ENCODE measurements at places on chromosomes 1 and 21.
A peak's percentile ranks its signal among the peaks of the same experiment; 100 is the strongest.

- DNase-seq, result no peak
Observed at GRCh38 chr21:41606706-41607105, 98.7 kb upstream of the TMPRSS2 start.

DNA sequence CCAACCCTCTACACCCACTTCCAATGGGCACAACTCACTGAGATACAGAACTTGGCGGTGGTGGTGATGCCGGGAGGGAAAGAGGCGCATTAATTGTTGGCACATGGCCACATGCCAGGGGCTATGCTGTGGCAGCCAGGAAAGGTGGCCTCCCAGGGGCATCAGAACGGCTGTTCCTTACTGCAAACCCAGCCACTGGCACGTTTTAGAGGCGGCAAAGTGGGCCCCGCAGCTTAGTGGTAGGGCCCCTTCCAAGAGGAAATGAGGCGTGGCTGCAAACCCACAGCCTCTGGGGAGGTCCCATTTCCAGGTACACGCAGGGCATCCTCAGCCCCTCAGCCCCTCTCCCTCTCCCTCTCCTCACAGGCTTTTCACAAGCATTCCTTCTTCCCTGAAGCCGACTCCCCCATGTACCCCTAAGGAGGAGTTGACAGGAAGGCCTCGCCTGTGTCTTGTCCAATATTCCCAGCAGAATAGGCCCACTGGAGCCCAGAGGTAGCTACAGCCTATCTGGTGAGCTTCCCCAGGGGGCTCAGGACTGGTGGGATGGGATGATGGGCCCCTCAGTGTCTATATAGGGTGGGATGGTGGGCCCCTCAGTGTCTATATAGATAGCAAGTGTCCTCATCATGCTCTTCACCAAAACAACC is 166.2 kb downstream of the CLIC6 start:
- DNase-seq, result no peak

DNA sequence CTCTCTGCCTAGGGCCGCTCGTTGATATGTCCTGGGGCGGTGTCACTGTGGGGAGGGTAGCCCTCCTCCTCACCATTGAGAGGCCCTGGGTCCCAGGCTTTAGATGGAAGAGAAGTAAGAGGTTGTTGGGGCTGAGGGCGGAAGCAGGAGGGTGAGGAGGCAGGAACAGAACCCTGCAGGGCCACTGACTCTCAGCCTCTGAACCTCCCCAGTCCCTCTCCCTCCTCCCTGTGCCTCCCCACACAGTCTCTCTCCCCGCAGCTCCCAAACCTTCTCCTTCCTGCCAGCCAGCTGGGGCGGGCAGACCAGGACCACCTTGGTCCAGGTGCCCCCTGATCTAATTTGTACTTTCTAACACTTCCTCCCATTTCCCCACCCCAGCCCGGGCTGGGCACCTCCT is 14.3 kb upstream of the FAM131C start:
- peak; percentile 15 for DNase-seq

- DNase-seq, result no peak
Observed at GRCh38 chr21:14716761-14717396, 170.8 kb upstream of the SAMSN1 start.

DNA sequence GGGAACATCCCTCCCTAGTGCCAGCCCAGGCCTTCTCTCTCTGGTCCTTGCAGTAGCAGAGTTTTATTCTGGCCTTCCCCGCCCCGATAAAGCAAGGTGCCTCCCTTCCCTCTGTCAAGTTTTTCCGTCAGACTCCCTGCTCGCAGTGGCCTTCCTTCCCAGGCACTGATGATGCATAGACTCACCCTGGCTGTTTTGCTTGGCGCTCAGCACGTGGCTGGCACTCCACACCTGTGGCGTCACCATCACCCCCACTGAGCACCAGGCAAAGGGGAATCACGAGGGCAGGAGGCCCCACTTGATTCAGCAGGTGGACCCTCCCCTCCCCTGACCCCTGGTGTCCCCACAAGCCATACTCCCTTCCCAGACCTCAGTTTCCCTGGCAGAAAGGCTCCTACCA is 7.4 kb downstream of the SLC26A9 start:
- no peak for DNase-seq

DNA sequence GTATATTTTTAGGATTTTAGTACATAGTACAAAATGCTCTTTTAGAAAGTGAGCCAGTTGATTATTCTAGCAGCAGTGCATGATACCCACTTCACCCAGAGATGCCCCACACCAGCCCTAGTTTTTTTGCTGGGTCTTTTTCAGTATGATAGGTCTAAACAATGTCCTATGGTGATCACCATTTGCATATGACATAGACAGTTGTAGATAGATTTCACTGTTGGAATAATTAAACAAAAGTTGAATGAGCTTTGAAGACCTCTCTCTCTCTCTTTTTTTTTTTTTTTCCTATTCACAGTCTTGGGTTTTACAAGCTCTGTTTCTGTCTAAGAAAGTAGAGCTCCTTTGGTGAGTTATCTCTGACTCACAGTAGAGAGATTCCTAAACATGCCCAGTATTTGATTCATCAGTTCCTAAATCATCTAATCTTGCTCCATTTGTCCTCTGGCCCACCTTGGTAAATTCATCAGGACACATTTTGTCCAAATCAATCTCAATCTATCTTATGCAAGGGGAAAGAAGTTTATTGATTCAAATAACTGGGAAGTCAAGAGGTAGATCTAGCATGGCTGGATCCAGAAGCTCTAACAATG is 44.7 kb upstream of the VAV3 start:
- peak; percentile 11 for DNase-seq

DNA sequence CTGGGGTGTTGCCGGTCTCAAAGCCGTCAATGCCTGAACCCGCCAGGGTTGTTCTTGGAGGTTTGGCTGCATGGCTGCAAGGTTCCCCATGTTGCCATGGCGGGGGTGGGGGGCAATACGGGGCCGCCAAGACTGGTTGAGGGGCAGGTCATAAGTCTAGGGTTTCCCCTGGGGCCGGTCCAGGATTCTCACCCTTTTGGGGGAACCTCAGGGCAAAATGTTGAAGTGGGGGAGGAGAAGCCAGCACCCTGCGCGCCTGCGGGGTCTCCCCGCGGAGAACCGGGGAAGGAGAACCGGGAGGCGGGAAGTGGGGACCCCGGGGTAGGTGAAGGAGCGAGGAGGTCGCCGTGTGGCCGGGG is 401 bp upstream of the ARHGEF10L start:
- no peak for DNase-seq

GRCh38 chr1:197683895-197684553 is 91.3 kb downstream of the DENND1B start:
- no peak for DNase-seq

DNA sequence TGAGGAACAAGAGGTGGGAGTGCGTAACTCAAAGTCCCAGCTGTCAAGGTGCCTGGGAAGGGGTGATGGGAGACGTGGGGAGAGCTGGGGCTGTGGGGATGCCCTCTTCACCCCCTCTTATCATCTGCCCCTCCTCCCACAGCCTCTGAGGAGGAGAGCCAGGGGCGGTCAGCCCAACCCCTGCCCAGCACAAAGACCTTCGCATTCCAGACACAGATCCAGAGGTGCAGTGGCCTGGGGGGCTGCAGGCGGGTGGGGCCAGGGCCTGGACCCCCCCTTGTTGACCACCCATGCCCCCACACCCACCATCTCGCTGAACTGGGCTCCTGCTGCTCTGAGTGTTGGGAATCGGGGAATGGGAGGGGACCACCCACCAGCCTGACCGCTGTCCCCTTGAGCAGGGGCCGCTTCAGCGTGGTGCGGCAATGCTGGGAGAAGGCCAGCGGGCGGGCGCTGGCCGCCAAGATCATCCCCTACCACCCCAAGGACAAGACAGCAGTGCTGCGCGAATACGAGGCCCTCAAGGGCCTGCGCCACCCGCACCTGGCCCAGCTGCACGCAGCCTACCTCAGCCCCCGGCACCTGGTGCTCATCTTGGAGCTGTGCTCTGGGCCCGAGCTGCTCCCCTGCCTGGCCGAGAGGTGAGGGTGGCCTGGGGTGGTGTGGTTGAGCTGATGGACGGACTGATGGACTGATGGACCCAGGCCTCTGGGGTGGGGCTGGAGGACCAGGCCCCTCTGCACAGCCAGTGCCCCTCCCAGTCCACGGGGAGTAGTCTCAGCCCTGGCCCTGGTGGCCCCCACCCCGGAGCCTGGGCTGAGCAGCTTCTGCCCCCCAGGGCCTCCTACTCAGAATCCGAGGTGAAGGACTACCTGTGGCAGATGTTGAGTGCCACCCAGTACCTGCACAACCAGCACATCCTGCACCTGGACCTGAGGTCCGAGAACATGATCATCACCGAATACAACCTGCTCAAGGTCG is 29.7 kb downstream of the TRIM11 start:
- DNase-seq, result peak; percentile 22

DNA sequence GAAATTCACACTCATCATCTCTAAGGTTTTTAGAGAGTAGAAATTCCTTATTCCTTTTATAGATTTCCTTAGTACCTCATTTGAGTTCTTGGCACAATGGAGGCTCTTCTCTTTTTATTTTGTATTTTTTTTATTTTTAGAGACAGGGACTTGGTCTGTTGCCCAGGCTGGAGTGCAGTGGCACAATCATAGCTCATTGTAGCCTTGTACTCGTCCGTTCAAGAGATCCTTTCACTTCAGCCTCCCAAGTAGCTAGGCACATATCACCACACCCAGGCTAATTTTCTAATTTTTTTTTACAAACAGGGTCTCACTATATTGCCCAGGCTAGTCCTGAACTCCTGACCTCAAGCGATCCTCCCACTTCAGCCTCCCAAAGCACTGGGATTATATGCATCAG is 29.6 kb downstream of the RGL1 start:
- DNase-seq, result no peak

DNA sequence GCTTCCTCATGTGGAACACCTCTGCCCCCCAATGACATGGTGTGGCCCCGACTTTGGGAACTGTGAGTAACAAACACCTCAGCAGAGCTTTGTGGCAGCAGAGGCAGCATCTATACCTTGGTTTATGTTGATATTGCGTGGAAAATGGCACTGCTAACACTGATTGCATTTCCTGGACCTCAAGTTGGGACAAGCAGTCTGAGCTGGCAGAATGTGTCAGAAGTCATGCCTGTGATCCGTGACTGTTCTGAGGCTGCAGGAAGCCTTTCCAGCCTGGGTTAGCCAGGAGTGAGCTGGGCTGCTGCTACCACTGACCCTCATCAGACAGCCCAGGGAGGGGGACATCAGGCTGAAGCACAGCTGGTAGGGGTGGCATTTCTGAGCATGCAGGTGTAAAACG is 268.5 kb downstream of the KCNJ6 start:
- no peak for DNase-seq

- DNase-seq, result peak; percentile 87
Observed at GRCh38 chr1:203480525-203481084, 5.0 kb downstream of the PRELP start.

GRCh38 chr1:205301205-205301821 is 20.2 kb downstream of the NUAK2 start:
- peak; percentile 66 for DNase-seq

DNA sequence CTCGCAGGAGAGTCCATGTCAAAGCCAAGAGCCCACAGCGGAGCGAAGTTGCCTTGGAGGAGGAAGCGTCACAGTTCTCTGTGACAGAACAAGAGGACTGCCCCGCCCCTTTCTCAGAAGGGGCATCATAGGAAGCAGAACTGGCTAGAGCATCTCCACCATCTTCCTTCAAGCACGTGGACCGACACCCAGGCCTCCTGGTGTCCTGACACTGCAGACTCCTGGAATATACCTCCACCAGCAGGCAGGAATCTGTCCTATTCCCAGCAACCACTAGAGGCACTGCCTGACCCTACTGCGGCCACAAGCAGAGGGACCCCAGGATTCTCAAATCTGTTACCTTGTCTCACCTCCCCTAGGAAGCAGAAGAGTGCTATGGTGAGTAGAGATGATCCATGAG is 37.8 kb downstream of the GPA33 start:
- peak; percentile 58 for DNase-seq

- no peak for DNase-seq
Observed at GRCh38 chr1:233459470-233459945, 132.0 kb downstream of the MAP3K21 start.

- DNase-seq, result no peak
Observed at GRCh38 chr1:227774051-227774731, 39.0 kb downstream of the SNAP47 start.

GRCh38 chr1:232621050-232621449 is 8.9 kb downstream of the SIPA1L2 start:
- DNase-seq, result no peak

GRCh38 chr1:164796916-164797315 is 237.9 kb downstream of the PBX1 start:
- no peak for DNase-seq

DNA sequence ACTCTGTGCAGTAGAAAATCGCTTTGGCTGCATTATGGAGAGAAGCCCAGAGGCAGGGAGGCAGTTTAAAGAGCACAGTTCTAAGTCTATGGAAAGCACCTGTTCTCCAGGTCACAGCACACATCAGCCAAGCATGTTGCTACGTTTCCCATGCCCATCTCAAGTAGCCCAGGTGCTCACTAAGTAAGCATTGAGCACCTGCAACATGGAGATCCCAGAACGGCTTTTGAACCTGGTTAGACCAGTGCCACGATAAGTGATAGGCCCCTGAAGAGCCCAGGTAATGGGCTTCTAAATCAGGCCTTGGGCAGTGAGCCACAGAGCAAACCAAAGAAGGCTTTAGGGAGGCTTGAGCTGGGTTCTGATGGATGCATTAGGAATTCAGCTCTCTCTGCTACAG is 186.2 kb downstream of the C1orf94 start:
- DNase-seq, result no peak

GRCh38 chr1:202571719-202572339 is 138.4 kb downstream of the SYT2 start:
- no peak for DNase-seq

DNA sequence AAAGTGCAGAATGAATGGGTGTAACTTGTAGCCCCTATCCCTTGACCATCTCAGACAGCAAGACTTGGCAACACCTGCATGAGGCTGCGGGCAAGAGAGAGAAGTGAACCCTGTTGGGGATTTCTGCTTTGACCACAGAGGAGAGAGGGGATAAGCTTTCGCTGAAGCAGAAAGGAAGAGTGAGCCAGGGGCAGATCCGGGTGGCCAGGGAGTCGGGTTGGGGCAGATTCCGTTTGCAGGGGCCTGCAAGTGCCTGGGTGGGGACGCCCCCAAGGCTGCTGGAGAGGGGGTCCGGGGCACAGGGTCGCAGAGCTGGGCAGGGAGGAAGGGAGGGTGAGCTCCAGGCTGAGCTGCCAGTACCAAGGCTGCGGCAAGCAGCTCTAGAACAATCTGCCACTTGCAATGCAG is 25.3 kb upstream of the PIK3CD start:
- no peak for DNase-seq

GRCh38 chr1:61642475-61643232 is 82.3 kb downstream of the TM2D1 start:
- DNase-seq, result no peak

DNA sequence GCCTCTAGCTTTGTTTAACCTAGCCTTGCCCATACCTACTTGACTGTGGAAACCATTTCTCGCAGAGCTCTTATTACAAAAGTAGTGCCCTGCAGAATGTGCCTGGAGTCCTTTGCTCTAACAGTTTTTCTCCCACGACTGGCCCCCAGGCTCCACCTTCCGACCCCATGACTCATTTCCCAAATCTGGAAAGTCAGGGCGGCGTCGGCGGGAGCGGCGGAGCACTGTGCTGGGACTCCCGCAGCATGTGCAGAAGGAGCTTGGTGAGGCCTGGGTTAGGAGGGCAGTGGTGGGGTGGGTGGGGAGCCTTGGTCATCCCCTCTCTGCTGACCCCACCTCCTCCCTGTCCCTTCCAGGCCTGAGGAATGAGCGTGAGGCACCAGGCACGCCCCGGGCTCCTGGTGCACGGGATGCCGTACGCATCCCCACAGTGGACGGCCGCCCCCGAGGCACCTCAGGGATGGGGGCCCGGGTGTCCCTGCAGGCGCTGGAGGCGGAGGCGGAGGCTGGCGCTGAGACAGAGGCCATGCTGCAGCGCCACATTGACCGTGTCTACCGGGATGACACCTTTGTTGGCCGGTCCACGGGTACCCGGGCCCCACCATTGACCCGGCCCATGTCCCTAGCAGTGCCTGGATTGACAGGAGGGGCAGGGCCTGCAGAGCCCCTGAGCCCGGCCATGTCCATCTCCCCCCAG is 47.5 kb downstream of the YARS1 start:
- no peak for DNase-seq

Data from 8988T (cell line).